Naive B cell (primary cell): ENCODE measurements at places on chromosomes 11 and 22.
A peak's percentile ranks its signal among the peaks of the same experiment; 100 is the strongest.

- no peak for DNase-seq
These were observed 371.1 kb downstream of the SOX6 start for GRCh38 chr11:15985127-15985859.

- peak; percentile 44 for DNase-seq
These were observed 3.0 kb downstream of the YWHAH start for GRCh38 chr22:31947296-31947695.

- DNase-seq, result no peak
These were observed 138.2 kb downstream of the ETS1 start for GRCh38 chr11:128448981-128449713.

GRCh38 chr11:74001822-74002286 is 7.0 kb downstream of the UCP3 start:
- DNase-seq, result no peak

GRCh38 chr11:94782446-94782845 is 14.3 kb downstream of the AMOTL1 start:
- no peak for DNase-seq
